ENCODE measurements at places on chromosomes 6 and 20.

DNA sequence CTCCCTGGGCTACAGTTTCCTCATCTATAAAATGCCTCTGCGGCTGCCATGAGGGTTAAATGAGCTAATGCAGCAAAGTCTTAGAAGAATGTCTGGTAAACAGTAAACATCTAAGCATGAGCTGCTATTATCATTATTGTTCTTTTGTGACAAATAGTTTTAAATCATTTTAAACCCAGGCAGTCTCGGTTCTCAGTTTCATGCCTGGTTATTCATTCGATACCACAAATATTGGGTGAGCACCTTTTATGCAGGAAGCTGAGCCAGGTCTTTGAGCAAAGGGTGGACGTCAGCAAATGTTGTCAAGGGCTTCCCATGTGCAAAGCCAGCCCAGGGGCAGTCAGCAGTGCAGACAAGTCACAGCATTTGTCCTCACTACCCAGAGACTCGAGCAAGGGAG lies 128.7 kb downstream of the NFATC2 start:
- no peak for DNase-seq

- no peak for DNase-seq
These were observed 216.9 kb downstream of the DOK5 start for GRCh38 chr20:54692168-54692887.

DNA sequence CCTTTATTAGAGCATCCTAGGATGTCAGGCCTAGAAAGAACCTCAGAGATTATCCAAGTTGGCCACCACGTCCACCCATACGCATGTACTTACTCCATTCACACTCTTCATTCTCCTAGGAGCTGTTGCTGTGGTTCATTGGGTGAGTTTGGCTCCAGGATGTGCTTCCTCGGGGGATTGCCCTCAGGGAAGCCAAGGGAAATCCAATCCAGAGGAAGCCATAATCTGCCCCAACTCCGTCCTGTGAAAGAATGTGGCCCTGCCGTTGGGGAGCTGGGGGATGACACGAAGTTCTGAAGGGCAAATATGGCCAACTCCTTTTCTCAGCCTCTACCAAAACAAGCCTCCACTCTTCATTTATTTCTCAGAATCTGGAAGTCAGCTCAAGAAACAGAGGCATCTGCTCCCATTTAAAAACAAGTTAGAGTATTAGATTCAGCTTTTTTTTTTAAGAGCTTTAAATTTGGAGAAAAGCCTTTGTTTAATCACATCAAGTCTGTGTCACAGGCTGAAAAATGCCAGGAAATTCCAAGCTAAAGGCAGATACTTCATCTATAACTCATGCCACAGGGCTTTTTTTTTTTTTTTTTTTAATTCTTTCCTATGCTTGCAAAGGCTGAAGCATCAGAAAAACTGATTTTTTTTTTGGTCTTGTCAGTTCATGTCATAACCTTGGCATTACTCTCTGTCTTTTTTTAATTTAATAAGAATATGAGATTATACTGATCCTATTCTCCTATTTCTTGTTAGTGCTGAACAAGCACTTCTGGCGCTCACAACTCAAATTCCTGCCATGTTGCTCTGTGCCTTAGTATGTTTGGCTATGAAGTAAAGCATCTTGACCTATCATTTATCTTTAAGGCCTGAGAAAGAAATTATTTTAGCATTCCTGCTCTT lies 480.9 kb upstream of the MARCKS start:
- no peak for DNase-seq

DNA sequence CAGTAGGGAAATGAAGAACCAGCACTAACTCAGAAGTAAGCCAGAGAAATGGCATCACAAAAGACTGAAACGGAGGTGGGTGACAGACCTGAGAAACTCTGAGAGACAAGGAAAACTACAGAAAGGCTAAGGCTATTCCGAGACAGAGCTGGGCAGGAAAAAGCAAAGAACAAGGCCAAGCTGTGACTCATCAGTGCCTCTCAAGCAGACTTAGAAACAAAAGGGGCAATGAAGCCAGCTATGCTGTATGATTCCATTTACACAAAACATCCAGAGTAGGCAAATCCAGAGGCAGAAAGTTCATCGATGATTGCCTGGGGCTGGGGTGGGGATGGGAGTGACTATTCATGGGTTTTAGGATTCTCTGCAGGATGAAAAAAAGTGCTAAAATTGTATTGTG lies 50.0 kb downstream of the SLC23A2 start:
- no peak for DNase-seq

- DNase-seq, result peak; percentile 77
These were observed 792 bp downstream of the SLC23A2 start for GRCh38 chr20:5000263-5001173.

GRCh38 chr6:53257001-53257400 lies 91.7 kb downstream of the ELOVL5 start:
- DNase-seq, result no peak

DNA sequence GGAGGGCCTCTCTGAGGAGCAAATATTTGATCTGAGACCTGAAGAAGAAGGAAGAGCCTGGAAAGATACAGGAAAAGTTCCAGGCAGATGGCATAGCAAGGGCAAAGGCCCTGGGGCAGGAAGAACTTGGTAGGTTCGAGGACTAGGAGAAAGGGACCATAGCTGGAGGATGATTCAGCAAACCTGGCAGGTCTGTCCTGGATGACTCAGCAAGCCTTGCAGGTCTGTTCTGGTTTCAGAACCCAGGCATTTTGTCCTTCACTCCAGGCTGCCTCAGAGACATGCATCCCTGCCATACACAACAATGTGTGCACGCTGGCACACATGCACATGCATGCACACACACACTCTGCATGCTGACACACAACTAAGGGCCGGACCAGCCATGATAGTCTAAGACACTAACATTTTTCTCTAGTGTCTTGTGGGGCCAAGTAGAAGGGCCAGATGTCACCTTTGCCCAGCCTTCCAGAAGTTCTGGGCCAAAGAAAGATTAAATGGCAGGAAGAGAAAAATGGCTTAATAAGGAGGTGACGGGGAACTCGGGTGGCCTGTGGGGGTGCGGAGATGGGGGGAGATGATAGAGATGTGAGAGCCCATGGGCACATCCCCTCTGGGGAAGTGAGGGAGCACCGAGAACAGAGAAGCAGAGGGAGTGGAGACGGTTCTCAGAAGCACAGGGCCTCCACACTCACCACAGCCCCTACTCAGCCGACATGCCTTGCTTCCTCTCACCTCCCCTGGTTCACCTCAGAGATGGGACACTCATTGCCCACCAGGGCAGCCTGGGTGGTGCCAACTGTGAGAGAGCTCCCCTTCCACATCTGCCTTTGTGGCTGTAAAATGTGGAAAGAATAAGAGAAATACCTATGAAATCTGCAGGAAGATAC lies 15.4 kb upstream of the TRIB3 start:
- no peak for DNase-seq

GRCh38 chr6:126143761-126144251 lies 157.5 kb downstream of the TRMT11 start:
- no peak for DNase-seq

GRCh38 chr6:571892-572291 lies 85.0 kb downstream of the HUS1B start:
- DNase-seq, result no peak

GRCh38 chr20:1555952-1556351 lies 1.6 kb downstream of the SIRPD start:
- no peak for DNase-seq

- no peak for DNase-seq
These were observed 30.1 kb downstream of the PIM1 start for GRCh38 chr6:37200085-37200484.

GRCh38 chr6:46172176-46172575 lies 1.4 kb upstream of the ENPP5 start:
- DNase-seq, result no peak

DNA sequence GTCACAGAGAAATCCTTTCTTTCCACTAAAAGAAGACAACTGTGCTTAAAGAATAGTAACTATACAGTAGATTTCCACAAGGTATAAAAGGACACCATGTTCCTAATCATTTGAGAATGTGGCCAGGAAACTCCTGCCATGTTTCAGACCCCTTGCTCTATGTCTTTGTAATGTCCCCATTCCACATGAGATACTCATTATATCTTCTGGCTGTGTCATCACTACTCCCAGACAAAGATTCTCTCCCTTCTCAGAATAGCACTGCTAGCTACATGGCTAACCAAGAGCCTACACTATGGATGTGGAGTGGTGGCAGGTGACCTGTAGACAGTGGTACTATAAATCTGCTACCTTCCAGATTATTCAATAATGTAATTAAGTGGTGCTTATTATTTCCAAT lies 218.1 kb upstream of the MCHR2 start:
- no peak for DNase-seq

- DNase-seq, result no peak
These were observed 38.4 kb upstream of the SPTLC3 start for GRCh38 chr20:12970372-12970821.

DNA sequence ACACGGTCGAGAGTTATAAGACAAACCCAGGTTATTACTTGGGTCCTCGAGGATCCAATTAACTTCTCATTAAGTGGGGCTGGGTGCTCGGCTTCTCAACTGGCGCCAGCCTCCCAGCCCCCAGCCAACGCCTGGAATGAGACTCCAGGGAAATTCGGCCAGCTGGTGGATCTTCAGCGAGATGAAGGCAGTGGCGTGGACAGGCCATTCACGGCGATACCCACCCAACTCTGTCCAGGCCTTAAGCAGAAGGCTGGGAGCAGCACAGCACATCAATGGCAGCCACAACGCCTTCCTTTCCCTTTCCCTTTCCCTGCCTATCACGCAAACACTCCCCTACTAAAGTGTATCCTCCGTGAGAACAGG lies 868 bp downstream of the METTL24 start:
- peak; percentile 28 for DNase-seq

DNA sequence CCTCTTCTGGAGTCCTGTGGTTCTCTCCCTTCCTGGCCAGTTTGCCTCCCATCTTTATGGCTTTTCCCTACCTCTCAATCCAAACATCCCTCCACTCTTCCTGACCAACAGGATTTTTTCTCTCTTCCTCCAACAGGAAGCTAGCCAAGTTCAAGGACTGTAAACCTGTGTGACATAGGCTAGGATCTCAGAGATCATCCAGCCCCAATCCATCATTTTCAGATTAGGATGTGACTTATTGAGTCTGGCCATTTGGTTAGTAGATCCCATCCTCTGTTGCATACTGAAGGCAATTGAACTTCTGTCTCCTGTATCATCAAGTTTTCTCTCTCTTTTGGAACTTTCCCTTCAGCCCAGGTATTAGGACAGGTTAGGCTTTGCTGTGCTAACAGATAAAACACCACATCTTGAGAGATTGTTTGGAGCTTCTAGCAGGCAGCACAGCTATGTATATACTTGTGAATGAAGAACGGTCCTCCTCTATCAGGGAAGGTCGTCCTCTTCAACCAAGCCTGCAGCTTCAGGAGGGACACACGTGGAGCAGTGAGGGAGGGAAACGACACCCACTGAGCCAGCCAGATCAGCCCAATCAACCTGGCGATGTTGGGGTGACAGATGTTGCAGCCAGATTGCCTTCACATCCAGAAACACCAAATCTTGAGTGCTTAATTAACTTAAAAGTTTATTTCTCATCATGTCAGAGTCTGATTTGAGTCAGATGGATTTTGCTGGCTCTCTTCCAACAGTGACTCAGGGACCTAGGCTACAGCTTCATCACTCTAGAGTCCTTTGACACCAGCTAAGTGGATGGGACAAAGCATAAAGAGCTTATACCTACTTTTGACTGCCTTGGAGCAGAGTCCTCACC lies 106.8 kb downstream of the GJA10 start:
- no peak for DNase-seq

- DNase-seq, result peak; percentile 82
These were observed 4.0 kb upstream of the ZMYND8 start for GRCh38 chr20:47360297-47361056.

GRCh38 chr20:21739161-21739560 lies 33.7 kb downstream of the PAX1 start:
- DNase-seq, result no peak

GRCh38 chr20:20782231-20782630 lies 69.8 kb upstream of the RALGAPA2 start:
- no peak for DNase-seq

GRCh38 chr6:4021854-4022695 lies 56.9 kb downstream of the FAM217A start:
- no peak for DNase-seq

DNA sequence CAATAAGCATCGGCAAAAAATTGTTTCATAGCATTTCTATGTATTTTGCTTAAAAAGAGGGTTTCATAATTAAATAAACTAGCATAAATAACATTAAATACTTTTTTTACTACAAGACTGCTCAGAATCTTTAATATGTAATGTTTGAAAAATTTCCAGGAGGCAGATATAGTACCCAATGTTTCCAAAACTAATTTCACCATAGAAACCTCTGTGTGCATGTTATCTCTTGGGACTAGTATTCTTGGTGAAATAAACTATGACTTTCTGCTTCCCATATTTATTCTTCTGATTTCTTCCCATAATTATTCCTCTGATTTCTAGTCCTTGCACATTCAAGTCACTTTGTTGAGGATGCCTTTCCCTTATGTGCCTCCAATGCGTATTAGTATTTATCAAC lies 94.5 kb downstream of the PTPRK start:
- no peak for DNase-seq

DNA sequence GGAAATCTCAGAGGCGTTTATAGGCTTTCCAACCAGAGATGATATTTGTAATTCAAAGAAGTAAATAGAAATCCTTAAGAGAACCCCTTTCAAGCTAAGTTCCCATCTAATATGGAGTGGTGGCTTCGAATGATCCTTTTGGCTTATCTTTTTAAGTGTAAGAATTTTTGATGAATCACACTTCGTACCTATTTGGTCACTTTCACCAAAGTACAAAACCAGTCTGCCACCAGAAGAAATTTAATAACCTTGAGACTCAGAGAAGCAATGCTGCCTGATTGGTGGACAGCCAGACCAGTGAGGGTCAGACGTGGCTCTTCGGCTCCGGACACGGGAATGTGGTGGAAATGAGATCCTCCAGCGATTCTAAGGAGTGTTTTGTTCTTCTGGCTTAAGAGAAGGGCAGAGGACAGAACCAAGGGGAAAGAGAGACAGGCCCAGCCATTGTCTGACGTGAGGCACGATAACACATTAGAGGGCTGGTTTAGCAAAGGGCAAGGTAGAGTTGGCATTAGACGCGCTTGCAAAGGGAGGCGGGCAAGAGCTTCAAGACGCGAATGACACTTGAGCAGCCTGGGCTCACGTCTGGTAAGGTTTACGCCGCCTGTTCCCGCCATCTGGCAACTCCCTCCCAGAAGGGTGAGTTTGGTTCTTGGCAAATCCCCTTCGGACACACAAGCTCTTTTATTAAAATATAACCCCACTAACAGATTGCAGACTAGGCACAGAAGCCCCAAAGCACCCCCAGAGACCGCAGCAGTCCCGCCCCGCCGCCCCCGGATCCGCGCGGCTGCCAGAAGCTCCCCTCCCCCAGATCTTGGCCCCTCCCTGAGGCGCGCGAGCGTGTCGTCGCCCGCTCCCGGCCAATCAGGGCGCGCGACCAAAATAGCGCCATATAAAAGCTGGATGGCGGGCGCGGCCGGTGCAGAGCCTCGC lies 50.0 kb upstream of the EZR start:
- peak; percentile 99 for DNase-seq

DNA sequence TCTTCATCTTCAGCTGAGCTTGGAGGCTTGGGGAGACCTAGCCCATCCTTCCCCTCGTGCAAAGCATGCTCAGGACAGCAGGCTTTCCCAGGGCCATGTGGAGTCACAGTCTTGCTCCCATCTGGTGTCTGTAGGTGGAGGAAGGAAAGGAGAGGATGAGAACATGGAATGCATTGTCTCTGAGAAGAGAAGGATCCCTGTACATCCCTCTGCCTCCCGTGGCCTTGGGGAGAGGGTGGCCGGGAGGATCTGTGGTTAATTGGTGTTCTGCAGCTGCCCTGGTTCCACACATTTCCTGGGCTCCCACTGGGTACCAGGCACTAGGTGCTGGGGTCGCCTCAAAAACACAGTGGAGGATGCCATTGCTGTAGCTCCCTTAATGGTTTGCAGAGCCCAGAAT lies 134.5 kb downstream of the PHACTR3 start:
- no peak for DNase-seq

- peak; percentile 67 for DNase-seq
These were observed 92.8 kb upstream of the BTN3A2 start for GRCh38 chr6:26272171-26272637.
